ENCODE measurements at places on chromosomes 3 and 15. TPM values are rescaled to one million over a fixed set of nuclear protein-coding genes. Genes with fewer than 3 reads are reported as not detected.

The MITF gene
- 13.5 TPM for total RNA-seq

The CPLX3 gene
- not detected for total RNA-seq

The ARGFX gene
- total RNA-seq: not detected

The PIAS1 gene
- total RNA-seq: 28.9 TPM

The DNAH12 gene
- total RNA-seq: under 0.01 TPM

The BTBD1 gene
- 101 TPM for total RNA-seq

The RLBP1 gene
- not detected for total RNA-seq

The IL17RC gene
- 42.8 TPM for total RNA-seq

The DUOX1 gene
- not detected for total RNA-seq

The SPG21 gene
- total RNA-seq: 110 TPM

The PPM1L gene
- 0.97 TPM for total RNA-seq

The TM6SF1 gene
- total RNA-seq: 1.7 TPM

The SLC27A2 gene
- under 0.01 TPM for total RNA-seq

The KLF13 gene
- total RNA-seq: 13.8 TPM

The UBE2E2 gene
- total RNA-seq: 30.3 TPM

The ACKR2 gene
- total RNA-seq: not detected

The SSUH2 gene
- total RNA-seq: 0.32 TPM

The FBXL2 gene
- total RNA-seq: 16.8 TPM

The GRAMD2A gene
- under 0.01 TPM for total RNA-seq

The P4HTM gene
- total RNA-seq: 26.8 TPM

The FNDC3B gene
- total RNA-seq: 221 TPM
